NCI-H2107 (cell line): ENCODE measurements at places on chromosomes 12 and 14.
A peak's percentile ranks its signal among the peaks of the same experiment; 100 is the strongest.

GRCh38 chr12:47891356-47891755 is 13.4 kb downstream of the VDR start:
- no peak for DNase-seq

DNA sequence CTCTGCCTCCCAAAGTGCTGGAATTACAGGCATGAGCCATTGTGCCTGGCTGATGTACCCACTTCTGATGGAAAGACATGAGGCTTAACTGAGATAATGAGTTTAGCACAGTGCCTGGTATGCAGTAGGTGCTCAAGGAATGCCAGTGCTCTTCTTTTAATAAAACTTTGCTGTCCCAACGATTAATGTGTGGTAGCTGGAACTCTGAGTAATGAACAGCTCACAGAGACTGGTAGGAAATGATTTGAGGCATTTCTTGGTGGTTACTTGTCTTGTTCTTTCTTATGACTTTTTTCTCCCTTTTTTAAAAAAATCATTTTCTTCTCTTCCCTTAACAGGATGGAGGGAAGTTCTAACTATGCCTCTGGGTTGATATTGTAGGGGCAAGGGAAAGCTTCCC is 235.7 kb upstream of the PWP1 start:
- no peak for DNase-seq

DNA sequence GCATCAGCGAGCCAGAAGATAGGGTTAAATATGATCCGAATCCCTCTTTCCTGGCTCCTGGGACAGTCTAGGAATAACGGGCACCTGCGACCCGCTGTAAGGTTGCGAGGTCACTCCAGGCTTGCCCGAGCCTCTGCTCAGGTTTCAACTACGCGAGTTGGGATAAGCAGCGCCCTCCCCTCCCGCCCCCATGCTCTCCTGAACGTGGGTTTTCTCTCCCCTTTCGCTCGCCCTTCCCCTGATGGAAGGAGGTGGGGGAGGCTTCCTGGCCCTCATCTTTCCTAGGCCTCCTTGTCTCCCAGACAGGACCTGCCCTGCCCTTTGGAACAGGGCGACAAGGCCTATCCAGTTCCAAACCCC is 753 bp upstream of the ATP5MC2 start:
- DNase-seq, result peak; percentile 54

DNA sequence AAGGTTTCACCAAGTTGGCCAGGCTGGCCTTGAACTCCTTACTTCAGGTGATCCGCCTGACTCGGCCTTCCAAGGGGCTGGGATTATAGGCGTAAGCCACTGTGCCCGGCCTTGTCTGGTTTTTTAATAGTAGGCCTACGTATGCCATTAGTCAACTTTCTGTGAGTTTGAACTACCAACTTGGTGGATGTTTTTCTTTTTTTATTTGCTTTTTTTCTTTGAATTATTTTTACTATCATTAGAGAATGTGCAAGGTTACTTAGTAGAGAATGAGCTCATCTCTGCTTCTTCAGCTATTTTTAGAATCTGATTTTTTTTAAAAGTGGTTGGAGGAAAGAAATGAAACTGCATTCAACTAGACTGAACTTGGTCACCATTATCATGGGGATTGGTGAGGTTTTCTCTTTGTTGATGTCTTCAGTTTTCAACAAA is 51.4 kb downstream of the HMGA2 start:
- no peak for DNase-seq

GRCh38 chr14:86627080-86627479 is 1097.1 kb downstream of the FLRT2 start:
- DNase-seq, result no peak

GRCh38 chr14:99792551-99793212 is 531 bp upstream of the EML1 start:
- DNase-seq, result no peak

DNA sequence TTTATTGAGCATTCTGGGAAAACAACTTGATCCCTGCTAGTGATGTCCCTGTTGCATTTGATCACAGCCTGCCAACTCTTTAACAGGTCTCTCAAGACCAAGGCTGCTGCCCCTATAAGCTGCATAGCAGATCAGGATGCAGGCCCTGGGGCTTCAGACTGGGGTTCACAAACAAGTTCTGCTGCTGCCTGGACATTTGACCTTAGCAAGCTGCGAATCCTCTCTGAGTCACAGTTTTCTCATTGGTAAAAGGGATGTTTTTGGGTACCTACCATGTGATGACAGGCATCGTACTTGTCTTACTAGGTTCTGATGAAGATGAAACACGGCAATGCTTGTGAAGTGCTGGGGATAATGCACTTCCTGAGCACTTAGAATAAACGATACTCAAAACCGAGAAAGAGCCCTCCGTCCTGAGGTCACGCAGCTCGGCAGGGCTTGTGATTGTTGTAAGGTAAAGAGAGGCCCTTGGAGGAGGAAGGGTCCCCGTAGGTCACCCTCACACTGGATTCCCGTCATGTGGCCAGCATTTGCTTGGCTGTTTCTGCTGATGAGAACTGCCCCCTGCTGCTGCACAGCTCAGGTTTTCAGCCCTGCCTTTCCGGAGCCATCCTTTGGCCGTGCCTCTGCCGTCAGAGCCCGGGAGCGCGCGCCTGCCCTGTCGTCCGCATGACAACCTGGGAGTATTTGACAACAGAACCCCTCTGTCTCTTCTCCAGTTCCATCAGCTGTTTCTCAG is 39.1 kb downstream of the TSPAN9 start:
- DNase-seq, result no peak

DNA sequence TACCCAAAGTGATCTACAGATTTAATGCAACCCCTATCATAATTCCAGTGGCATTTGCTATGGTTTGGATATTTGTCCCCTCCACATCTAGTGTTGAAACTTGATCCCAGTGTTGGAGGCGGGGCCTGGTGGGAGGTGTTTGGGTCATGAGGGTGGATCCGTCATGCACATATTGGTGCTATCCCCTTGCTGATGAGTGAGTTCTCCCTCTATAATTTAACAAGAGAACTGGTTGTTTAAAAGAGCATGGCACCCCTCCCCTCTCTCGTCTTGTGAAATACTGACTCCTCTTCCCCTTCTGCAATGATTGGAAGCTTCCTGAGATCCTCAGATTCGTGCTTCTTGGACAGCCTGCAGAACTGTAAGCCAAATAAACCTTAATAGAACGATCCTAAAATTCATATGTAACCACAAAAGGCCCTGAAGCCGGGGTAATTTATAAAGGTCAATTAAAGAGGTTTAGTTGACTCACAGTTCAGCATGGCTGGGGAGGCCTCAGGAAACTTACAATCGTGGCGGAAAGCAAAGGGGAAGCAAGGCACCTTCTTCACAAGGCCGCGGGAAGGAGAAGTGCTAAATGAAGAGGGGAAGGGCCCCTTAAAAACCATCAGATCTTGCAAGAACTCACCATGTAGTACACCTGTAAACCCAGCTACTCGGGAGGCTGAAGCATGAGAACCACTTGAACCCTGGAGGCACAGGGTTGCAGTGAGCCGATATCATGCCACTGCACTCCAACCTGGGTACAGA is 41.2 kb downstream of the SLC39A9 start:
- no peak for DNase-seq

DNA sequence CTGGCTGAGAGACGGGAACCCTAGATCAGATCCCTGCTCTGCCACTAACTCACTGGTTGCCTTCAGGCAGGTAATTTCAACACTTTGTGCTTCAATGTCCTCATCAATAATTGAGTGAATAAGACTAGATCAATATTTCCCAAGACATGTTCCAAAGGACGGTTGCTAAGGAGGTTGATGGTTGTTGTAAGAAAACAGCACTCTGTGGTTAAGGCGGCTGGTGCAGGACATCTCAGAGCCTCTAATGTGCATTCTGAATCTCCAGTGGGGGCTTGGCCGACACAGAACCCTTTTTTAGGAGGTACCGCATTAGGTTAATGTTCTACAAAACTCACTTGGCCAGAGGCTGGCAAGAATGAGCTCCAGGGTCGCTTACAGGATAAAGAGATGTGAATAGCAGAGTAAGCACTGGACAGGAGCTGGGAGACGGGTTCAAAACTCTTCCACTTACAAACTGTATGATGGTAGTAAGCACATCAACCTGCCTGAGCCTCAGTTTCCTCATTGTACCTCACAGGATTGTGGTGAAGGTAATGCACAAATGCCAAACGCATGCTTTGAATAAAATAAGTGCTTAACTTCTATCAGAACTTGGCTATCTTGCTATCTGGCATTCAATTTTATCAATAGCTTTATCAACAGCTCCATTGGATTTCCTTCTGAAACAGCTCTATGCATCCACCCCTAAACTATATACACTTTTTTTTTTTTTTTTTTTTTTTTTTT is 136.9 kb upstream of the PARP11 start:
- DNase-seq, result no peak

DNA sequence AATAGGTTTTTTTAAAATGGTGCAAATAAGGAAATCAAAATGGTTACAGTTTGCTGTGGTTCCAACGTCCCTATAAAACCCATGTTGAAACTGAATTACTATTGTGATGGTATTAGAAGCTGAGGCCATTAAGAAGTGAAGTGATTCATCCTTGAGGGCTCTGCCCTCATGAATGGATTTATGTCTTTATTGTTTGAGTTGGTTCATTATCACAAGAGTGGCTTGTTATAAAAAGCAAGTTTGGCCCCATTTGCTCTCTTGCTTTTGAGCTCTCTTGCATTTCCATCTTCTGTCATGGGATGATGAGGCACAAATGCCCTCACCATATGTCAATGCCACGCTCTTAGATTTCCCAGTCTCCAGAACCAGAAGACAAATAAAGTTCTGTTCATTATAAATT is 62.3 kb downstream of the PRKD1 start:
- no peak for DNase-seq

DNA sequence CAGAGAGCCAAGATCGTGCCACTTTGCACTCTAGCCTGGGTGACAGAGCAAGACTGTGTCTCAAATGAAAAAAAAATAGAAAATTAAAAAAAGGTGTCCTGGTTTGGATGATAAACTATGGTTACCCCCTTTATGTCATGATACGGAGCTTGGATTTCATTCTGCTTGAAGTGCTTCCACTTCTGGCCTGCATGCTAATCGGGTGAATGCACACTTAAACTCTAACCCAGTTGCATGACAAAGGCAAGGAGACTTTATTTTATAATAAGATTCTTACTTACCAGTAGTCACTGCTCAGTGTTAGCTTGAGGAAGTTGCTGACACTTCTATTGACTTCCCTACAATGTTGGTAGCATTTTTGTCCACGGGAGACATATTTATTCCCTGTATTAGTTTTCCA is 24.3 kb downstream of the CFAP54 start:
- no peak for DNase-seq

DNA sequence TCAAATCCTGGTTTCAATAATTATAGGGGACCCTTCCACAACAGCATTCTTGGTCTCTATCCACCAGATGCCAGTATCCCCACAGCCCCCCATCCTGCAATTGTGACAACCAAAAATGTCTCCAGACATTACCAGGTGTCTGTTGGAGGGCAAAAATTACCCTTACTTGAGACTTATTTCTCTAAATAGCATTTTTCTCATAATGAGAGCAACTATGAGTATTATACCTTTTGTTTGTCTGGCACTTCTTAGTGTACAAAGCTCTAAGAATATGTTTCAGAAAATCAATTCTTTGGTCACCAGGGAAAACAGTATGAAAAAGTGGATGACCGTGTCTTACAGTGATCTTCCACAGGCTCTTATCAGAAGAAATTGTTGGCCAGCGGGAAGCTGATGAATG is 27.5 kb upstream of the RMST start:
- DNase-seq, result no peak

GRCh38 chr14:100827101-100828021 is 1.4 kb downstream of the MEG3 start:
- DNase-seq, result no peak

DNA sequence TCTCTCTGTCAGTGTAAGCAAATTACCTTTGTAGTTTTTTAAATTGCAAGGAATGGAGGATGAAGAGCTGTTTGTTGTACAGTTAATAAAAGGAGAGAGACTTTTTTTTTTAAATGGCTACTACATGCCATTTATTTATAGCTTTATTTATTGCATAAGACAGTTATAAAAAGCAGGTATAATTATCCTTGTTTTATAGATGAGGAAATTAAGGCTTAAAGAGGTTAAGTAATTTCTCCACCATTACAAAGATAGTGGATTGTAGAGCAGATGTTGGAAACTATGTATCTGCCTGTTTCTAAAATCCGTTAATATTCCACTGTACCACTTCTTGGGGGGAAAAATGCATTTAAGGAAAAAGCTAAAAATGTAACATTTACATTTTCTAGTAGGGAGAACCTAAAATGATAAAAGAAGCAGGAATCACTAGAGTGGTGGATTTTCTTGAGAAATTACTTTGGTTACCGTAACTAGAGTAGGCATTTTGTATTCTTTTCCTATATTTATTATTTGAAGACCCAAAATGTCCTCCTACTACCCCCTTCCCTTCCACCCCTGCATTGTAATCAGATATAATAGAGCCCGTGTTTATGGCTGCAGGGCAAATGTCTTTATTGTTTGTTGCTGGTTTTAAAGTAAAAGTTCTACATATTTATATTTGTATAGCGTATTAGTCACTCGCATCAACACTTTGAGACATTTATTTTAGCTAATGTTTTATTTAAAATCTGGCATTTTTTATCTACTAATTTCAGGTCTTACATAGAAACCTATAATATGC is 2.3 kb downstream of the SNAPC1 start:
- no peak for DNase-seq

GRCh38 chr14:68014771-68015170 is 195.2 kb downstream of the RAD51B start:
- no peak for DNase-seq

DNA sequence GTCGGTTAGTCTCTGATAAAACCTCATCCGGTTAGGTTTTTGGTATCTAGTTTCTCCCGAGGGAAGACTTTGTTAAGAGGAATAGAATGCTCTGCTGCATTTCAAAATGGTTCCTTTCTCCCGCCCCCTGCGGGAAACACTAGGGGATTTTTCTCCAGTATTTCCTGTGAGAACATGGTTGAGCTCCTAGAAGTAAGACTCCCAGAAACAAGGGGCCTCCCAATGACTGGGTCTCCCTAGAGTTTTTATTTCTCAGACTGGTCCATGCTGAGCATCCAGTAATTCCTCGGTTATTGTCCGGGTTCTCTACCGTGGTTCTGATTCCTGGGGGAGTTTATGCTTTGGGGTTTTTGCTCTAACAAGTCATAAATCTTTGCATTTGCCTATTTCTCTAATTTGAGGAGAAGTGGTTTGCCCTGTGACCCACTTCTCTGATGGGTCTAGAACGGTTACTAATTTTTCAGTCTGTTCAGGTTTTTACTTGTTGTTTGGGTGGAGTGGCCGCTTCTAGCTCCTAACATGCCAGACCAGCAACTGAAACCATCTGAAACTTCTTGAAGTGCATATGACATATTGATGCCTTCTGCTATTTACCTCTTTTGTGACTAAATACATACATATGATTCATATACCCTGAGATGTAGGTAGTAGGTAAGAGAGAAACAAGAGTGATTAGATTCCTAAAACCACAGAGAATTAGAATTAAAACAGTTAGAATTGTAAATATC is 25.1 kb downstream of the TESPA1 start:
- no peak for DNase-seq

GRCh38 chr14:32259368-32260013 is 56.4 kb upstream of the RNU6-8 start:
- DNase-seq, result no peak

- DNase-seq, result no peak
Observed at GRCh38 chr12:50234347-50234746, 49.0 kb downstream of the LIMA1 start.

GRCh38 chr12:82708061-82708879 is 21.6 kb downstream of the TMTC2 start:
- DNase-seq, result no peak

GRCh38 chr12:120457133-120457532 is 10.9 kb downstream of the GATC start:
- DNase-seq, result no peak
